Left cardiac atrium (tissue), 4 donors: ENCODE measurements at places on chromosomes 5 and 9.

DNA sequence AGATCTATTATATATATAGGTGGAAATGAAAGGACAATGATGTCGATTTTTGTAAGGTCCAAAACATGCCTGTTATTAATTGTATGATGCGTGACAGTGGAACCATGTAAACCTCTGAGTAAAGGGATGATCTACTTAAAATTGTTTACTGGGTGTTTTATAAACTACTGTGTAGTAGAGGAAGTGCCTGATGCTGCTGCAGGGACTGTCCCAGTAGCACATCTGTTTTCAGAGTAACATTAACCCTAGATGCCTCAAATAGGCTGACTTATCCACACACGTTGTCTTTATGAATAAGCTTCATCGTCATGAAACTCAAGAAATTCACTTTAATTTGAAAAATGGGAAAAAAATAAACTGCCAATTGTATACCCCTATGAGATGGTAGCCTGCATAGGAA lies 1.7 kb downstream of the CAMK4 start:
- DNase-seq, result no peak

DNA sequence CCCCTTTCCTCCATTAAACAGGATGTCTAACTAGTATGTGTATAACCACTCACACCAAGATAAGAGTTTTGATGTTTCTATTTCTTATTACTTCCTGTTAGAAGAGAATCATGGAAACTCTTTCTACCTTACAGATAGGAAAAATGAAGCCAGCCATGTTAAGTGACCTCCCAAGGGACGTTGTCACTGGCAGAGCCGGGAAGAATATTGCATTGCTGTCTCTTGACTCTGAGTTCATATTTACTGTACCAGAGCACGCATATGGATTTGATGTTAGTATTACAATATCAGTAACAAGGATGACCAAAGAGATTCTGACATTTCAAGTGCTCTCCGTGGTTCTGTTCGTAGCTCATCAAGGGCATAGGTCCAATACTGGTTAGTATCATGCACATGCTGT lies 12.5 kb upstream of the C5orf63 start:
- no peak for DNase-seq

DNA sequence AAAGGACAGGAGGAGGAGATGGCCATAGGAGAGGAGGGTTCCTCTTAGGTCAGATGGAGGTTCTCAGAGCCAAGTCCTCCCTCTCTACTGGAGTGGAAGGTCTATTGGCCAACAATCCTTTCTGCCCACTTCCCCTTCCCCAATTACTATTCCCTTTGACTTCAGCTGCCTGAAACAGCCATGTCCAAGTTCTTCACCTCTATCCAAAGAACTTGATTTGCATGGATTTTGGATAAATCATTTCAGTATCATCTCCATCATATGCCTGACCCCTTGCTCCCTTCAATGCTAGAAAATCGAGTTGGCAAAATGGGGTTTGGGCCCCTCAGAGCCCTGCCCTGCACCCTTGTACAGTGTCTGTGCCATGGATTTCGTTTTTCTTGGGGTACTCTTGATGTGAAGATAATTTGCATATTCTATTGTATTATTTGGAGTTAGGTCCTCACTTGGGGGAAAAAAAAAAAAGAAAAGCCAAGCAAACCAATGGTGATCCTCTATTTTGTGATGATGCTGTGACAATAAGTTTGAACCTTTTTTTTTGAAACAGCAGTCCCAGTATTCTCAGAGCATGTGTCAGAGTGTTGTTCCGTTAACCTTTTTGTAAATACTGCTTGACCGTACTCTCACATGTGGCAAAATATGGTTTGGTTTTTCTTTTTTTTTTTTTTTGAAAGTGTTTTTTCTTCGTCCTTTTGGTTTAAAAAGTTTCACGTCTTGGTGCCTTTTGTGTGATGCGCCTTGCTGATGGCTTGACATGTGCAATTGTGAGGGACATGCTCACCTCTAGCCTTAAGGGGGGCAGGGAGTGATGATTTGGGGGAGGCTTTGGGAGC lies 3.1 kb downstream of the EGR1 start:
- no peak for DNase-seq

GRCh38 chr5:74279244-74279643 lies 361.3 kb downstream of the ENC1 start:
- no peak for DNase-seq

GRCh38 chr5:84436866-84437265 lies 52.2 kb upstream of the EDIL3 start:
- no peak for DNase-seq

DNA sequence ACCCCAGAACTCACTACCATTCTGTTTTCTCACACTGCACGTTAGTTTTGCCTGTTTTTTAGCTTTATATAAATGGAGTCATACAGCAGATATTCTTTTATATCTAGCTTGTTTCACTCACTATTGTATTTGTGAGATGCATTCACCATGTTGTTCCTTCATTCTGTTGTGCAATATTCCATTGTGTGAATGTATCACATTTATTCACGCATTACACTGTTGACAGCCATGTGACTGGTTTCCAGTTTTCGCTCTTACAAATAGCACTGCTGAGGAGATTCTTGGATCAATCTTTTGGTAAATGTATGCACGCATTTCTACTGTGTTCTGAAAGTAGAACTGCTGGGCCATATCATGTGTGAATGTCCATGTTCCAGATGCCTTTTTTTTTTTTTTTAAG lies 6.4 kb upstream of the SNX30 start:
- no peak for DNase-seq

- DNase-seq, result no peak
Measured at GRCh38 chr9:134286471-134287245, 39.6 kb upstream of the RXRA start.

- no peak for DNase-seq
Measured at GRCh38 chr9:79334711-79335110, 237.1 kb upstream of the TLE4 start.

GRCh38 chr9:121537283-121537682 lies 37.6 kb upstream of the GGTA1 start:
- DNase-seq, result no peak

GRCh38 chr5:95411474-95411873 lies 20.3 kb downstream of the FAM81B start:
- DNase-seq, result no peak

GRCh38 chr9:20322212-20322611 lies 300.1 kb downstream of the MLLT3 start:
- no peak for DNase-seq

DNA sequence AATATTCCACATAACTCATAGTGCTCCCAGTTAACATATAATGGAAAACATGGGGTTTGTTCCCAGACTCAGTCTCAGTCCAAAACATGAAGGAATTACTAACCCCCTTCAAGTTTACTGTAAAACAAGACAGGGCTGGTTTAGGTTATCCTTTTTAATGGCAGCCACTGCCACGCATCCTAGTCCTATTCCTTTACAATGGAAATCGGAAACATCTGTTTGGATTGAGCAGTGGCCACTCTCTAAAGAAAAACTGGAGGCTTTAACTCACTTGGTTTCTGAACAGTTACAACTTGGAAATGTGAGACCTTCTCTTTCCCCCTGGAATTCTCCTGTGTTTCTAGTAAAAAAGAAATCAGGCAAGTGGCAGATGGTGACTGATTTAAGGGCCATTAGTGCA lies 609.9 kb upstream of the ACO1 start:
- DNase-seq, result no peak

- no peak for DNase-seq
Measured at GRCh38 chr5:122102825-122103224, 24.8 kb upstream of the LOX start.

GRCh38 chr5:139562847-139563246 lies 1.7 kb downstream of the UBE2D2 start:
- no peak for DNase-seq

GRCh38 chr9:132726576-132727130 lies 56.4 kb downstream of the GTF3C4 start:
- no peak for DNase-seq

- no peak for DNase-seq
Measured at GRCh38 chr9:7173139-7173538, 415.4 kb downstream of the KDM4C start.

GRCh38 chr5:153672347-153673090 lies 182.0 kb downstream of the GRIA1 start:
- no peak for DNase-seq

- DNase-seq, result no peak
Measured at GRCh38 chr9:4128876-4129275, 171.0 kb downstream of the GLIS3 start.

DNA sequence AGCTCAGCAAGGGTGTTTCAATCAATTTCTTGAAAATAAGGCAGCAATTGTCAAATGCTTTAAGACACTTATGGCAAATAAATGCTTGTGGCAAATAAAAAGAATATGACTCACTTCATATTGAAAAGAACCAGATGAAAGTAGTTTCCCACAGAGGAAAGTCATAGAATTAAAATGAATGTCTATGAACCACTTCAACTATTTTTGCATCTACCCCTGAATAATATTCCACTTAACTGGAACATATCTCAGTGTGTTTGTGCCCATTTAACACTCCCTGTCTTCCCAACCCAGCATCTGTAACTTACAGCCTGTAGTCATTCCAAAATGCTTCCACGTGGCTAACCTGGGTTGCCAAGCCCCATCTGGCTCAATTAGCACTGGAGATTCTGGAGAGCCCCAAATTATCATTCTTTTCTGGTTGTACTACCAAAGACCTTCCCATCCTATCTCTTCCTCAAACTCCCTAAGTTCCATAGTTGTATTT lies 84.7 kb downstream of the FEM1C start:
- DNase-seq, result no peak

- DNase-seq, result no peak
Measured at GRCh38 chr5:59296317-59297264, 596.9 kb downstream of the PDE4D start.

- no peak for DNase-seq
Measured at GRCh38 chr5:142421621-142422397, 97.0 kb upstream of the SPRY4 start.

- DNase-seq, result no peak
Measured at GRCh38 chr5:179802207-179802883, 4.3 kb downstream of the MGAT4B start.

DNA sequence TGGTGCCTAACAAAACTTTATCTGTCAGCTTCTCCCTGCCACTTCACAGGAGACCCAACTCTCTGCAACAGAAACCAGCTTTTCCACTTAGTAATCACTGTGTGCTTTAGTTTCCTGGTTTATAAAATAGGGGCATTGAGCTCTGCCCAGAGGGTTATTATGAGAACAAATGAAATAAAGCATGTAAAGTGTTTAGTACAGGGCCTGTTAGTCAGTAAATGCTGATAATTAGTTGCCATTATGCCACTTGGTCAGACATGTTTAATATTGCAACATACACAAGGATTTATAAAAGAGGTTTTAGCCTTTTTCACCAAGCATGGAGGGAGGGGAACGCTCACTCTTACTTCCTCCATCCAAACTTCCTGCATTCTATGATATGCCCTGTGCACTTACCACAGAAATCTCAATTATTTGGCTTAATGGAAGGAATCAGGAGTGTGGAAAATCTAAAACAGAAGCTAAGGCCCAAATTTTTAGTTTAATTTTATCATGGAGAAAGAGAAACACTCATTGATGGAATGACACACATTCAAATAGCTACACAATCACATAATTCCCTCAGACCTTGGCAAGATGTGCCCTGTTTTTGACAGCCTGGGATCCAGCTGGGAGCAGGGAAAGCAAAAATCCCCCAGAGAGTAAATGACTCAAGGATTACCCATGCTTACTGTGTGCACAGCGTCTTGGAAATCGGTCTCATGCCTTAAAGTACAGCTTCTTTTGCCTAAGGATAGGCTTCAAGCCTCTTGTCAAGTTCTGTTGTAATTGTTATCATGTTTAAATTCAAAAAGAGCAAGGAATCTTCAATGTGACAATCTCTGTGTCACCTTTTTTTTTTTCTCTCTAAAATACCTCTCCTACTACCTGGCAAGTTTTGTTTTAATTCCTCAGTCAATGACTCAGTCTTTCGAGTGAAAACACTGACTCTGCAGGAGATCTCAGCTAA lies 34.0 kb downstream of the ZNF474 start:
- no peak for DNase-seq

DNA sequence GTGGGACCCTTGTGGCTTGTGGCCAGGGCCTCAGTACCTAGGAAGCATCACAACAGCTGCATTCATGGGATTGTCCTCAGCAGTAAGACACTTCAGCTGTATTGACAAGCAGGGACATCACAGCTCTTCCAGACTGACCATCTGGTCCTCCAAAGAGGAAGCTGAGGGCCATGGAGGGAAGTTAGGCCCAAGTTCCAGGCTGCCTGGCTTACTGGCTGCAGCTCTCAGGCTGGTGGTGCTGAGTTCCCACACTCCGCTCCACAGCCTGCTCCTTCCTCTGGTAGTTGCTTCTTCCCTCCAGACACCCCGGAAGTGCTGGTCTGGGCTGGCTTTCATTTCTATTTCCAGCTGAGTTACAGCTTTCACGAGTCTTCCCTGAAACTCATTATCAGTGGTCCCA lies 5.7 kb upstream of the STING1 start:
- peak; percentile 52 for DNase-seq

- DNase-seq, result no peak
Measured at GRCh38 chr5:68565427-68565826, 349.9 kb downstream of the PIK3R1 start.

GRCh38 chr5:39857041-39857440 lies 432.3 kb upstream of the DAB2 start:
- no peak for DNase-seq

- DNase-seq, result no peak
Measured at GRCh38 chr9:91810286-91810905, 139.6 kb downstream of the ROR2 start.

GRCh38 chr5:92889140-92889539 lies 691.9 kb downstream of the NR2F1-AS1 start:
- no peak for DNase-seq

DNA sequence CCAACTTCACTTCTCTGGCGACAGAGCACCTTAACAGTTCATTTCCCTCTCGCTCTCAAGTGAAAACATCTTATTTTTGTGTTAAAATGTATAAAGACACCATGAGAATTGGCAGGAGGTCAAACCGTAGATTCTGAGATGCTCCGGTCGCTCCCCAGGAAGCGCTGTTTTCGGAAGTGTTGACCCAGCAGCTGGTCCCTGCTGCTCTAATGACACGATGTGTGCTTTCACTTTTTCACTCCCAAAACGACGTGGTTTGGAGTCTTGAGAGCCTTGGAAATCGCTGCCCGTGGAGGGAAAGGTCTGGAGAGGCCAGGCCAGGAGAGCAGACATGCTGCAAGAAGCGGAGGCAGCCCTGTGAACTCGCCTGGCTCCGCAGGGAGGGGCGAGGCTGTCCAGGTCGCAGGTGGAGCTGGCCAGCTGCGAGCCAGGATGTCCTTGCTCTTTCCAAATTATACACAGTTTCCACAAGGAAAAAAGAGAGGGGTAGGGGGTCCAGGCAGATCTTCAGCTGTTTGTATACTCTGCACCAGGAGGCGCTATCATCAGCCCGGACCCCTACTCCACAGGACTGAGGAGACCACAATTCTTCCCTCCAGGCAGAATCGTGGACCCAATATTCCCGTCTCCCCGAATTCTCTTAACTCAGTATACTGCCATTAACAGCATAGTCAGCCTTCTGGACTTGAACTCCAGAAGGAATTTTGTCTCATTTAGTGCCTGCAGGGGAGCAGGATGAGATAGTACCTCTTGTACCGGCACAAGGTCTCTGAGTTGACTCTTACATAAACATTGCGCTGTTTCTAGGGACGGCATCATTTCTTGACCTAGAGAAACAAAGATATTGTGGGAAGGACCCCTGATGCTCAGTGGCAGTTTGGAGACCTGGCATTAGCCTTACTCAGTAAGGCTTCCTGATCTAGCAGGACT lies 248.6 kb upstream of the ANKRD55 start:
- DNase-seq, result peak; percentile 64

- no peak for DNase-seq
Measured at GRCh38 chr5:134490255-134490924, 35.1 kb upstream of the JADE2 start.
